ENCODE measurements at places on chromosomes 5 and 9.

DNA sequence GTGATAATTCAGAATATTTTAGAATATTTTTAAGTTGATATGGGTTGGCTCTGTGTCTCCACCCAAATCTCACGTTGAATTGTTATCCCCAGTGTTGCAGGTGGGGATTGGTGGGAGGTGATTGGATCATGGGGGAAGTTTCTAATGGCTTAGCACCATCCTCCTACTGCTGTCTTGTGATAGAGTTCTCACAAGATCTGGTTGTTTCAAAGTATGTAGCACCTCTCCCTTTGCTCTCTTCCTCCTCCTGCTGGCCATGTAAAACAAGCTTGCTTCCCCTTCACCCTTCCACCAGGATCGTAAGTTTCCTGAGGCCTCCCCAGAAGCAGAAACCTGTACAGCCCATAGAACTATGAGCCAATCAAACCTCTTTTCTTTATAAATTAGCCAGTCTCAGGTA is 214.6 kb upstream of the C9orf72 start:
- peak; percentile 70 for DNase-seq

GRCh38 chr9:130331573-130331972 is 66.0 kb downstream of the HMCN2 start:
- DNase-seq = no peak

GRCh38 chr5:14213813-14214585 is 70.9 kb downstream of the TRIO start:
- no peak for DNase-seq

DNA sequence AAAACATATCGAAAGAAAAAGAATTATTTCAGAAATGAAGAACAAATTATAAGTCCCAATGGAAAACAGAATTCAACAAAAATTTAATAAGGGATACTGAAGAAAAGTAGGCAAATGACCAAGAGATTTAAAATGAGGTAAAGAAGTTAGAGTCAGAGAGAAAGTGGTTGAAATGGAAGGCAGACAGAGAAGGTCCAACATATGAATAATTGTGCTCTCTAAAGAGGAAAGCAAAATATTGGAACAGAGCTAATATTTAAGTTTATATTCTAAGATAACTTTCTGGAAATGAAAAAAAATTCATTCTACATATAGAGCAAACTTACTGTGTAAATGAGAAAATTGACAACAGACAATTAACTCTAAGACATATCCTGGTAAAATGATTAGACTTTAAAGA is 94.1 kb downstream of the PTCH1 start:
- no peak for DNase-seq

DNA sequence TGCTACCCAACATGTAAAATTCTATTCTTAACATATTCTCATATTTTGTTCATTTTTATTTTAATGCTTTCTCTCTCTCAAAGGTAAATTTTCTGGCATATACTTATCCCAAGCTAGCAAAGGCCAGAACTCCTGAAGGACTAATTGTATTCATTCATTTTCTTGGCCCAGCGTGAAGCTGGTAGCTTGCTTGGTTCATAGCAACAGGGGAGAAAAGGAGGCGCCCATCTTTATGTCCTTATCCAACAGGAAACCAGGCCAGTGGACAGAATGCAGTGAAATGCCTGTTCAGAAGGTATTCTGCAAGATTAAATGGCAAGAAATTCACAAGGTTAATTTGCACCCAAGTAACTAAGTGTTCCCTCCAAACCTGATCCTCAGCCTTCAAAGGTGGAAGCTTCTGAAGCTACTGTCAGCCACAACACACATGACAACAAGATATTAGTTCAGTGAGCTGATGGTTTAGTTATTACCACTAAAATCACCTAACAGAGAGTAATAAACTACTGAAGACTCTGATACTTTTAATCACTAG is 5.6 kb downstream of the EFNA5 start:
- no peak for DNase-seq

Measured in suppressor macrophage (primary cell).